Anterior cingulate cortex (tissue), 58 donors: ENCODE measurements at places on chromosomes 4 and X.

GRCh38 chr4:87916626-87917025 is 58.9 kb upstream of the SPP1 start:
- DNase-seq, result no peak

GRCh38 chr4:188992706-188993105 is 853.5 kb downstream of the TRIML1 start:
- DNase-seq, result no peak

DNA sequence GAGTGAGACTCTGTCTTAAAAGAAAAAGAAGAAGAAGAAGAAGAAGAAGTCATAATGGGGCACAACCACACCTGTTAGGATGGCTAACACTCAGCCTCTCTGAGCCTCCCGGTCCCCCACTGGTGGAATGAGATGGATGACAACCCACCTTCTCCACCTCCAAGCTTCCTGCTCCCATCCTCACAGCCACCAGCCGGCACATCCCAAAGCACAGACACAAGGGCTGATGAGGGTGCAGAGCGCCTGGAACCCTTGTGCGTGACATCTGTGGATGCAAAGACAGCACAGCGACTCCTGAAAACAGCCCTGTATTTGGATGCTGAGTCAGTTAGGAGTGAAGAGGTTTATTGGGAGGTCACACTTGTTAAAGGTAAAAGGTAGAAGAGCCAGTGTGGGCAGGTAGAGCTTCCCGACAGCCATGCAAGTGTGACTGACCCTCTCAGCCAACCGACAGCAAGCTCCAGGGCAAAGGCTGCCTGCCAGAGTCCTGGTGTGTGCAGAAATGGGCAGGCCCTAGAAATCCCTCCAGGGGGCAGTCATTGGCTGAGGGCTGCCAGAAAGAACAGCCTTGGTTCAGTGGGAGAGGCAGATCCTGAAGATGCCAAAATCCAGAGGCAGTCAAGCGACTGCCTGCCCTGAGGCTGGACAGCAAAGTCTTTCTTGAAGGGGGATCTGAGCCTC is 26.6 kb upstream of the MAN2B2 start:
- DNase-seq, result no peak

DNA sequence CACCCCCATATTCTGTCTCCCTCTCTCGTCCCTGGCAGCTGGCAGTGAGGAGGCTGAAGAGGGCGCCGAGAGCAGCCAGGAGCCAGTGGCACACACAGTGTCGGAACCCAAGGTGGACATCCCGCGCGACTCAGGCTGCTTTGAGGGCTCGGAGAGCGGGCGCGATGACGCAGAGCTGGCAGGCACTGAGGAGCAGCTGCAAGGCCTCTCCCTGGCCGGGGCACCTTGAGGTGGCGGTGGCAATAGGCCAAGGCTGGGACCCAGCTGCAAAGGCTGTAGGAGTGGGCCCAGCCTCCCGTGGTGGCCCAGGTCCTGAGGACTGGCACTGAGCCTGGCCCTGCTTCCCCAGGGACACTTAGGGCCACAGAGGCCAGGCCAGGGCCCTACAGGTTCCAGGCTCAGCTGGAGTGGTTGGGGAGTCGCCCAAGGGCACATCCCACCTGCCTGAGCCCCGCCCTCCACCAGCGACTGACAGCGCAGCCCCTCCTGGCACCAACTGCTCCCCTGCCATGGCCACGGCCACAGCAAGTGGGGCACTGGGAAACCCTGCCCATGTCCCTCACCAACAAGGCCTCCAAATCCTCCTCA is 13.9 kb downstream of the SASH3 start:
- DNase-seq, result no peak

- no peak for DNase-seq
These were observed 118.6 kb downstream of the PTTG2 start for GRCh38 chr4:38078590-38079421.

DNA sequence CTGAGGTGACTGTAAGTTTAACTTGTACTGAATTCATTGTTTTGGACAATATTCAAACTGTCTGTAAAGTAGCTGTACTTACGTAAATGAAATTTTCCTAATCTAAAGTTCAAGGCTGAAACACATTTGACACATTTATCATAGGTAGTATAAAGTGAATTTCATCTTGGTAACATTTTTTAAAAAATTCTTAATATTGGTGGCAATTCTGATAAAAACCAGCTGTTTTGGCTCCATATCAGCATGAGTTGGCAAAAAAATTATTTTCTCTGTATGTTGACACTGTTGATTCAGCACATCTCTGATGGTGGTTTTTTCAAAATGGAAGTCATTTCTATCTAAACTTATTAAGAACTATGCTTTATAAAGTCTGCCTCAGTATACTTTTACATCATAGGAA is 30.9 kb downstream of the CXorf58 start:
- no peak for DNase-seq

DNA sequence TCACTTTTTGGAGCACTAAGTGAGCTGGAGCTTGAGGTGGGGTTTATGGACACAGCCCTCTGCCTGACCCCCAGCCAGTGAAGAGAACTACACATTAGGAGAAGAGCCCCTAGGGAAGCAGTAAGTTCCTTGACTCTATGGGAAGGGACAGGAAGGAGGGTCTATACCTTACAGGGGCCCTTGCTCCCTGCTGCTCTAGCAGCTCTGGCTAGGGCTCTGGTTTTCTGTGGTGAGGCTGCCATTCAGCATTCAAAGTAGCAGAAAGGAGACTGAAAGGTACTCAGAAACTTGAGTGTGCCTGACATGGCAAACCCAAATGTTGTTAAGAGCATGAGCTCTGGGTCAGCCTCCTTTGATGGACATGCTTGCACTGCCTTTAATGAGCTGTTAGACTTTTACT is 144.0 kb upstream of the KIT start:
- no peak for DNase-seq

GRCh38 chrX:23896981-23897380 is 10.8 kb downstream of the APOO start:
- DNase-seq, result no peak

GRCh38 chr4:183807420-183808096 is 97.5 kb upstream of the STOX2 start:
- no peak for DNase-seq

DNA sequence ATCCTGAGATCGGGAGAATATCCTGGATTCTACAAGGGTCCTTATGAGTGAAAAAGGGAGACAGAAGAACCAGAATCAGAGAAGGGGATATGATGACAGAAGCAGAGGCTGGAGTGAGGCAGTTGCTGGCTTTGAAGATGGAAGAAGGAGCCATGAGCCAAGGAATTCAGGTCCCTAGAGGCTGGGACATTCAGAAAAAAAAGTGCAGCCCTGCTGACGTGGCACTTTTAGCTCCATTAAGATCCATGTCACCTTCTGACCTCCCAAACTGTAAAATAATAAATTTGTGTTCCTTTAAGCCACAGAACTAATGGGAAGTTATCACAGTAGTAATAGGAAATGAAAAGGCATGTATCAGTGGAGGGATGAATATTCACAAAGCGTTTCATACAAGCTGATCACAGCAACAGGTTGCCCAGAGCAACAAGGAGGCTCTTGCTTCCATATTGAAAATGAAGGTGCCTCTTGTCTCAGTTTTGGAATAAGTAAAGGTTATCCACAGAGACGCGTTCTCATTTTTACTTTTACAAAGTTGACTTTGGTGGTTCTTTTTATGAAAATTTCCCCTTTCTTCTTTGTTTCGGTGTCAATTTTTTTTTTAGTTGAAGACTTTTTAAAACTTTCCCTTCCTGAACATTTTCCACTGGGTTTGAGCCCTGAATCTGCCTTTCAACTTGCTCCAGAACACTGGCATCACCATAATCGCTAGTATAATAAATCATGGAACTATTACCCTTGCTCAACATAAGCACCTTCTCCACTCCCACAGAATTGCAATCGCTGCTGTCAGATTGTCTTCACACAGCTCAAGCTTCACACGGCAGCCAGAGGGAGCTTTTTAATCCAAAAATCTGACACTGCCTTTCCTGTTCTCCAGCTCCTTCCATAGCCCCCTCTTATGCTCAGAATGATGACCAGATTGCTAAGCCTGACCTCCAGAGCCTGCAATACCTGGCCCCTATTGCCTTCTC is 127.6 kb upstream of the RBPJ start:
- DNase-seq, result no peak
